ENCODE measurements at places on chromosomes 7 and 10.
A peak's percentile ranks its signal among the peaks of the same experiment; 100 is the strongest.

DNA sequence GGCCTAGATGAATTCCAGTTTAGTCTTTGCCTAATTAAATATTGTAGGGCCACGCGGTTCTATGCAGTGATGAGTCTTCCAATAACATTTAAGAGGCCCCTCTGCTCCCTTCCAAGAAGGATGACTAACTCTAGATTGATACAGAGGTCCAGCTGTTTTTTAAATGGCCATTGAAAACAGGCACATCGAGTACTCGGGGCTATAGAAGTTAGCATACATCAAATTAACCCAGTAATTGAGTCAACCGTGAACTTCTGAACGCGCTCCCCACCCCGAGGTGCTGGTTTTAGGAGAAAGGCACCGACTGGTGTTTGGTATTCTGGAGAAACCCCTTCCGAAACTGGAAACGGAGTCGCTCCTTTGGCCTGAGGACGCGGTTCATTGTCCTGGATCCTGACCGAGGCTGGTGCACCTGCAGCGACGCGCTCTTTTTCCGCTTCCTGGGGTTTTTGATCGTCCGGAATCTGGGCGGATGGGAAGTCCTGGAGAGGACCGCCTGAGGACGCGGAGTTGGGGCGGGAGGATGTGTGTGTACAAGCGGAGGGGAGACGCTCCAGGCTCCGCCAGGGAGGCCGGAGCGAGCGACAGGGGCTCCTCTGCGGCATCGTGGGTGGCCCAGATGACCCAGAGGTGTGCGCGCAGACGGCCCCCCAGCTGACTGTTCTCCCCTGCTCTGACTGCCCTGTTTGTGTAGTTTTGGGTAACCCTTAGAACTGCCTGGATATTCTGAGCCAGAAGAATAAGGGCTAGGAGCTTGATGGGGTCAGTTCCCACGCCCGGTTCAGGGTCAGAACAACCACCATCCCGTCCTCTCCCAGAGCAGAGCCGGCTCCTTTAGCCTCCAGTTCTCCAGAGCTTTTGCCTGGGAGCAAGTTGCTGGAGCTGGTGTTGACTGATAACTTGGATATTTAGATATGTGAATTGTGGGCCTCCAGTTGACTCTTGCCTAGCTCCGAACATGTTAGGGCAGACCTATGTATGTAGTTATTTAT is 711 bp downstream of the FAM221A start:
- DNase-seq, result peak; percentile 57

DNA sequence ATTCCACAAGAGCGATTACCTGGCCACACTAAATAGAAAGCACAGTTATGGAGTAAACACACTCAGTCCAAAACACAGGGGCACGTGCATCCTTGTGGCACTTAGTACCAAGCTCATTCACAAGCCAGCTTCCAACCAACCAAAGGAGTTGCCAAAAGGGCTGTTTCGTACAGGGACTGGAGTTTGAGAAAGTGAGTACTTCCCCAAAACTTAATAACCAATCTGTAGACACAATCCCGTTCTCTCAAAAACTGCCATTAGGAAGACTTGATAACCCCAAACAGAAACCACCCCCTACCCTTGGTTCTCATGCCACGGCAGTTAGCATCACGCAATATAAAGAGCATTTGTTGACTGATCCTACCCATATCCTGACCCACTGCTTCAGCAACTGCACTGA is 166.2 kb upstream of the ASAH2 start:
- DNase-seq, result no peak

GRCh38 chr7:112286250-112287086 is 80.0 kb downstream of the ZNF277 start:
- no peak for DNase-seq

DNA sequence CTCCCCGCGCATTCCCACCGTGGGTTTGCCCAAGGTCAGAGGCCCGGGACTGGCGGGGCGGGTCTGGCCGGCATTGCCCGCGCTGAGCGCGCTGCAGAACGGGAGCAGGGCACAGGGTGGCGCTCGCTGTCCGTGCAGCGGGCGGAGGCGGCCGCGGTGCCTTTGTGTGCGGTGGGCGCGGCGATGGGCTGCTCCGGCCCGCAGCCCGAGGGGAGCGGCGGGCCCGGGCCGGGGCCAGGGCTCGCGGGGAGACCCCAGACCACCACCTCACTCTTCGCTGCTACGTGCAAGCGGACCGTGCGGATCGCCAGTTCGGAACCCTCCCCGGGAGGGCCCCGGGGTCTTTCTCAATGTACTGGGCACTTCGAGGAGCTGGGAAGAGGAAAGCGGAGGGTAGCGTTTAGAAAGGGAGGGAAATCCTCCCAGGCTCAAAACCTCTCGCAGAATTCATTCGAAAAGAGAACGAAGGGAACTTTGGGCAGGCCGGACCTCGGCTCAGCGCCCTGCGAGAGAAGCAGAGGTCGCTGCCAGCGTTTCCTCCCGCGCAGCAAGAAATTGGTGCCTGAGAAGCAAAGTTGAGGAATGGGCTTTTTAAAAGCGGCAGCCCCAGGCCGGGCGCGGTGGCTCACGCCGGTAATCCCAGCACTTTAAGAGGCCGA is 8.5 kb downstream of the SP8 start:
- DNase-seq, result peak; percentile 91

DNA sequence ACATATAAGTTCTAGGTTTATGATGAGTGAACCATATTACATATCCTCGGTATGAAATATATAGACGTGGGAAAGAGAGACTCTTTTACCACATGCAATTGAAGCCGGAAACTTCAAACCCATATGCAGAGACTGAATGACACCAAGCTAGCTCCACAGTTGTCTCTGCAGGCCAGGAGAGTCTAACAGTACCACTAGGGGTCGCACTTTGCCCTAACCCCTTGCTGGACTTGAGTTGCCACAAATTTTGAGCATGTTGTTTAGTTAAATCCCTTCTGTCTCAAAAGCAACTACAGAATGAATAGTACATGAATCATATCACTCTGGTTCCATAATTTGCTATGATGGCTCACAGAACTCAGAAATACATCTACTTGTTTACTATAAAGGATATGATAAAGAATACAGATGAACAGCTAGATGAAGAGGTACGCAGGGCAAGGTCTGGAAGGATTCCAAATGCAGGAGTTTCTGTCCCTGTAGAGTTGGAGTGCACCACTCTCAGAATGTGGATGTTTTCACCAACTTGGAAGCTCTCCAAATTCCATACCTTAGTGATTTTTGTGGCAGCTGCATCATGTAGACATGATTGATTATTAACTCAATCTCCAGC is 112.4 kb upstream of the YAE1 start:
- DNase-seq, result peak; percentile 78

All from H1 (cell line).